ENCODE measurements at places on chromosomes 6 and 20. TPM values are rescaled to one million over a fixed set of nuclear protein-coding genes. Genes with fewer than 3 reads are reported as not detected.

ARHGAP40 gene
- total RNA-seq = not detected

GRCh38 chr20:51085769-51086168, 62.9 kb upstream of the KCNG1 start:
- H3K4me3 ChIP-seq = no peak overlapping the region
- DNase-seq = no peak
- H3K27ac ChIP-seq = no peak overlapping the region
- no peaks in the 10 kb centered on the region for H3K27me3 ChIP-seq
- no peaks in the 10 kb centered on the region for H3K36me3 ChIP-seq
- H3K4me1 ChIP-seq = no peaks in the 10 kb centered on the region

GRCh38 chr6:14638906-14639761, 521.6 kb downstream of the CD83 start:
- no peaks in the 10 kb centered on the region for H3K36me3 ChIP-seq
- no peak for DNase-seq
- peaks cover 8% of the 10 kb centered on the region for H3K4me1 ChIP-seq
- peak overlapping the region; percentile 5 for H3K27ac ChIP-seq
- H3K27me3 ChIP-seq = no peaks in the 10 kb centered on the region

- H3K4me3 ChIP-seq = no peak overlapping the region
- H3K36me3 ChIP-seq = no peaks in the 10 kb centered on the region
- H3K27me3 ChIP-seq = no peaks in the 10 kb centered on the region
- H3K27ac ChIP-seq = no peak overlapping the region
- peaks cover 5% of the 10 kb centered on the region for H3K4me1 ChIP-seq
- DNase-seq = no peak
Observed at GRCh38 chr6:89301586-89302194, 13.4 kb downstream of the GABRR2 start.

- no peak overlapping the region for H3K27ac ChIP-seq
- no peak overlapping the region for H3K4me3 ChIP-seq
- H3K4me1 ChIP-seq = no peaks in the 10 kb centered on the region
- no peak for DNase-seq
Observed at GRCh38 chr6:16223362-16223761, 15.0 kb upstream of the GMPR start.

MYBL2 gene
- total RNA-seq = not detected

DNA sequence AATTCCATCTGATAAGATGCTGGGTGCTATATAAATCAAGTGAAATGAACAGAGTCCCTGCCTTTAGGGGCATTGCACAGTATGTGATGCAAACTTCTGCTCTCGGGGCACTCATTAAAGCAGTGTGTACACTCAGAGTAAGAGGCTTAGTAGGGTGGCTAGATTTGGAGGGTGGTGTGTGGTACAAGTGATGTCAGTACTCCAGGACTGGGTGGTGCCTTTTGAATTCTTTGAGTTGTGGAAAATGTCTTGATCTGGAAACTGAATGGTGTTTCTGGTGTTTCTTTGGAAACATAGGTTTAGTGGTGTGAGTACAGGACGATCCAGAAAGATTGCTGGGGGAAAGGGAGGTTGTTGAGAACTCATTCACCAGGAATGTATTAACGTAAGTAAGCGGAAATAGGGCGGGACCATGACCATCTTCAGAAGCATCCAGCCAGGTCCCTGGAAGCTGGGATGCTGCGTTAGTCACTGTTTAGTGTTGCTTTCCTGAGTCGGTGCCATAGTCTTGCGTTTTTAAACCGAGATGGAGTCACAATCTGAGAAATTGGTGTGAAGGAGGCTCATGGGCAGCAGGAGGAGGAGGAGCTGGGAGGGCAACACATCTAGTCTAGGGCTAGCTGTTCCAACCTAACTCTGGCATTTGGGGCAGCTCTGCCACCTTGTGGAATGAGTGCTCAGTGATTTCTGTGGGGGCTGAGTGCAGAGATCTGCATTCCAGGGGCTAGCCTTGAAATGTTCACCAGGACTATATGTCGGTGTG, 70.3 kb downstream of the SCAND1 start:
- H3K27me3 ChIP-seq = no peaks in the 10 kb centered on the region
- H3K4me1 ChIP-seq = no peaks in the 10 kb centered on the region
- no peak overlapping the region for H3K4me3 ChIP-seq
- H3K27ac ChIP-seq = peak overlapping the region; percentile 81

DNA sequence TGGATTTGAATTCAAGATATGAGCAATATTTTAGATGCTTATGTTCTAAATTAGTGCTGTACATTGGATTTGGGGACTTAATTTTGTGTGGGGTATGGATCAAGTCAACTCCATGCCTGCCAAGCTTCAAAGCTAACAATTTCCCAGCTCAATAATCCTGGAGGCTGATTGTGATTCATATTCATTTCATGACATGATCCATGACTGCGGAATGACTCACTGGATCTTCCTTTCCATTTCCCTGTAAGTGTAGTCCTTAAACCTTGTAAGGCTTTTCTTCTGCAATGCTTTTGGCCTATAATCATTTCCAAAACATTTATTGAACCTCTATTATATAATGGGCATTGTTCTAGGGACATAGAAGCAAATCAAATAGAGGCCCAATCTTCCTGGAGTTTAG, 44.7 kb upstream of the CCN2 start:
- no peaks in the 10 kb centered on the region for H3K36me3 ChIP-seq
- H3K27me3 ChIP-seq = no peaks in the 10 kb centered on the region
- no peaks in the 10 kb centered on the region for H3K4me1 ChIP-seq
- no peak overlapping the region for H3K4me3 ChIP-seq
- DNase-seq = no peak
- no peak overlapping the region for H3K27ac ChIP-seq

GRCh38 chr20:22740829-22741228, 156.5 kb upstream of the FOXA2 start:
- no peaks in the 10 kb centered on the region for H3K27me3 ChIP-seq
- H3K4me1 ChIP-seq = no peaks in the 10 kb centered on the region
- H3K36me3 ChIP-seq = no peaks in the 10 kb centered on the region
- no peak overlapping the region for H3K4me3 ChIP-seq
- DNase-seq = no peak

EDEM2 gene
- 29.7 TPM for total RNA-seq

IL17A gene
- total RNA-seq = not detected

DNA sequence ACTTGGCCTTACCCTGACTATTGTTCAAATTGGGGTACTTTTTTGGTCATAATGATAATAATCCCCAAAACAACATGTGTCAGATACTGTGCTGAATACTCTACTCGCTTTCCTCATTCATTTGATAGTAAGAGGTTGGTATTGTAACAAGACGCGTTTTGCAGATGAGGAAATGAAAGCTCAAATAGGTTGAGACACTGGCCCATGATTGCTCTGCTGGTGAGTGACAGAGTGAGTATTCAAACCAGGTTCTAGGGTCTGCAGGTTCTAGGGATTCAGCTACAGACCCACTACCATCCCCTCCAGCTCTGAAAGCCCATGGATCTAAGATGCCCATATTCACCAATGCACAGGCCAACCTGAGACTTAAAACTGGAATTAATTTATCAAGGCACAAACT, 1.3 kb upstream of the ENPP4 start:
- no peaks in the 10 kb centered on the region for H3K27me3 ChIP-seq
- no peaks in the 10 kb centered on the region for H3K4me1 ChIP-seq
- no peaks in the 10 kb centered on the region for H3K36me3 ChIP-seq
- no peak overlapping the region for H3K27ac ChIP-seq
- no peak overlapping the region for H3K4me3 ChIP-seq

TPD52L1 gene
- 48.2 TPM for total RNA-seq
